ENCODE measurements at places on chromosomes 11 and 22.

GRCh38 chr22:29202212-29203192, 3.2 kb upstream of the EMID1 start:
- DNase-seq: peak; percentile 74

DNA sequence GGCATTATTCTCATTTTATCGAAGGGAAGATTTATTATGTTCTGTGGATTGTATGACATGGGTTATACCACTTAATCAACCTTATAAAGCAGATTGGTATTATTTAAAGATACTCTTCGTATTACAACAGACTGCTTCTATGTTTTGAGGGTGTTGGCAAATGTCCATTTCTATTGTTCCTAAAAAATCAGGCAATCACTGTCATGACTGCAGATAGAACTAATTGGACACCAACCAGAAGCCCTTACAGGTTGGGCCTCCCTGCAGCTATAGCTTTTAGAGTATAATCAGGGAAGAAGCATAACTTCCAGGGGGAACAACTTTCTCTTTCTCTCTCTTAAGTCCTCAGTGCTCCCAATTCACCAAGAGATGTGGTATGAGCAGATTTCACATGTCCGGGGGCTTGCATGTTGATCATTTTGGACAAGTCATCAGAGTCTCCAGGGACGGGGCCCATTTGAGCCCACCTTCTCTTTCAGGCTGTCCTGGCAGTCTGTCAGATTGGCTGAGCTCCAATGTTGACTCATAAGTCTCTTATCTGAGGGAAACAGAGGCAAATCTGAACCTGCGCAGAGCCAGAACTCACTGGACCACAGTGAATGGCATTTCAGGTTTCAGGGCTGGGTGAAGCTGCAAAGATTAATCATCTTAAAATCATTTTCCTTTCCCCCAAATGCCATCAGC, 264.0 kb upstream of the CCDC90B start:
- DNase-seq: no peak

- peak; percentile 38 for DNase-seq
These were observed 74.2 kb upstream of the MS4A8 start for GRCh38 chr11:60625262-60625661.

DNA sequence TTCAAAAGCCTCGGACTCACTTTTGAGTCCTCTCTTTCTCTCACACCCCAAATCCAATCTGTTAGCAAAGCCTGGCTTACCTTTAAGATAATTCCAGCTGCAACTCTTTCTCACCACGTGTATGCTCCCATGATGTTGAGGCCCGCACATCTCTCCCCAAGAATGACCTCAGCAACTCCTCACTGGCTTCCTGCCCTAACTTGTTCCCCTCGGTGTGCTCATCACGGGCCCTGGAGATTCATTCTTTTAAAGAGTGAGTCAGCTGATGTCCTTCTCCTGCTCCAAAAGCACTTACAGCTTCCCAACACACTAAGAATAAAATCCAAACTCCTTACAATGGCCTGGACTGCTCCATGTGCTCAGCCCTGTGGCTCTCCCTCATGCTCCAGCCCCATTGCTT, 1041.3 kb downstream of the OPCML start:
- peak; percentile 70 for DNase-seq

Measured in fibroblast of skin of scalp (primary cell).